NCI-H526 (cell line): ENCODE measurements at places on chromosomes 12 and 14.

DNA sequence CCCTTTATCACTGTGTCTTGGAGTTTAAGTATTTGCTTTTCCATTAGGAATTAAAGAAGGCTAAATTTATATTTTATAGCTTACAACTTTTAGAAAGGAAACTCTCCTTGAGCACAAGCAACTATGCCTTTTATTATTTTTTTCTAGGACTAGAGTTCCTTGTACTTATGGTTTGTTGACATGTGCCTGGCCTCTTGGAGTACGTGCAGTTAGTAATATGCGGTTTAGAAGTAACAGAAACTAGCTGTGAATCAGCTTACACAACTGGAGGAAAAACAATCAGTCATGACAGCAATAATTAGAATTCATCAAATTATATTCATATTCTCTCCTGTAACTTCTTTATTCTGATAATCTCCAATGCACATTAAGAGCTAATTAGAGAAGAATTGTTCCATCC is 428.7 kb downstream of the AEBP2 start:
- DNase-seq = no peak

GRCh38 chr12:18224745-18225144 is 36.6 kb upstream of the PIK3C2G start:
- peak; percentile 36 for DNase-seq

GRCh38 chr12:130162745-130163460 is 639 bp downstream of the FZD10 start:
- no peak for DNase-seq

DNA sequence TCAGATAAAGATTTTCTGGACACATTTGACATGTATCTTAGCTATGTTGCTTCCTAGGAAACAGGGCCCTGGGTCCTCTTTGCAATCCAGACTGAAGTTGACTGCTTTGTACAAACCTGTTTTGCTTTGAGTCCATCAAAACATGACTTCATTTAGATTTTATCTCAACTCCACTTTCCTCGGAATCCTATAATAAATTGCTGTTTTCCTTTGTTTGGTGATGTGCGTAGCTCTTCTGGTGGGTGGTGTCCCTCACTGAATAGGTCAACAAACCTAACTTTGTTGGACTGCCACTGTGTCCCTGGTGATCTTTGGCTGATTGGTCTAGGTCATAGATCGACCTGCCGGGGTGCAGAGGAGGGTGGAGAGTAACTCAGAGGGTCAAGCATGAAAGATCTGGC is 735 bp upstream of the P2RX7 start:
- no peak for DNase-seq

- no peak for DNase-seq
These were observed 13.1 kb upstream of the ITGA5 start for GRCh38 chr12:54431911-54432814.

DNA sequence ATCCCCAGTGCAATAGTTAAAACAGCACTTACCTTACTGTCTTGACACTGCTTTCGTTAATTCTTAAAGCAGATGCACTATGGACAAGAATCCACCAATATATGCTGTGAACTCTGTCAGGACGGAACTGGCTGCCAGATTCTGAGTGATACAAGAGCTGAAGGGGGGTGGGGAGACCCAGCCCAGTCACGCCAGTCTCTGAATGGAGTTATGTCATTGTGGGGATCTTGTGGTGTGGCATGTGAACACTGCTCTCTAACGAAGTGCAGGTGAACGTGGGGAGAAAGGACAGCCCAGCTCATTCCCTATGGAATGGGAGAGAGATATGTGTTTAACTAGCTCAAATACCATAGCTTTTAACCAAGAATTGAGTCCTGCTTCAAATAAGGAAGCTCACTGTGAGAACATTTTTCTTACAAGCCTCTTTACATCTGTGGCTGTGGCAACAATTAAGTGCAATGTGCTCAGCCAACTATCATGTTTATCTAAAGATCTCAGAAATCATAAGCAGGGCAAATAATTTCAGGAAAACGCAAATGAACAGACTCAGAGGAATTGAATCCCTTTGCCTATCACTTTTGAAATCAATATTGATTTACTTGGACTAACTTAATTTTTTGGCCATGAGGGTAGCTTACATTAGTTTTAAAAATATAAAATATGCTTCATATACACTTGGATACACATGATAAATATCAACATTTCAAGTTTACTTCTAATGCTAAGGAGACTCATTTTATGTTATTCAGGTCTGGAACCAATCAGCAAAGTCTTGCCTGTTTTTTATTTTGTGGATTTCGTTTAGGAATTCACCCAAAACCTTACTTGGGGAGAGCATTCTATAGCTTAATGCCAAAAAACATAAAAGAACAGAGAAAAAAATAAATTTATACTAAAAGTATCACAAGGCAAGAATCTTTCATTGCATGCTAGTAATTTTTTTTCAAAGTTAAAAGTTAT is at the start of gene LUM:
Gene LUM (minus strand): TSS at position 129 of the 960 bp plus-strand sequence. CDS start 2,515 bp downstream, outside the sequence.
- DNase-seq = peak; percentile 37

DNA sequence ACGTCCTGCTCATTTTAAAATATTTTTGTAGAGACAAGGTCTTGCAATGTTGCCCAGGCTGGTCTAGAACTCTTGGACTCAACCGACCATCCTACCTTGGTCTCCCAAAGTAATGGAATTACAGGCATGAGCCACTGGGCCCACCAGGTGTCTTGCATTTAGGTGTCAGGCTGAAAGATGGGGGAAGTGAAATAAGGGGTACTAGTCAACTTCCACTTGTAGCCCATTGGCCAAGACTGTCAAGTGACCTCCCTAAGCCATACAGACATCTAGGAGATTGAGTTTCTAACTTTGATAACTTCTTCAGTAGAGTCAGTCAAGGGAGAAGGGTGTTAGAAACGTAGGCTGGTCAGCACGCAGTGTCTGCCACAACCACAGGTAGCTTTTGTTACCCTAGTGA is 32.0 kb downstream of the ARF6 start:
- no peak for DNase-seq

DNA sequence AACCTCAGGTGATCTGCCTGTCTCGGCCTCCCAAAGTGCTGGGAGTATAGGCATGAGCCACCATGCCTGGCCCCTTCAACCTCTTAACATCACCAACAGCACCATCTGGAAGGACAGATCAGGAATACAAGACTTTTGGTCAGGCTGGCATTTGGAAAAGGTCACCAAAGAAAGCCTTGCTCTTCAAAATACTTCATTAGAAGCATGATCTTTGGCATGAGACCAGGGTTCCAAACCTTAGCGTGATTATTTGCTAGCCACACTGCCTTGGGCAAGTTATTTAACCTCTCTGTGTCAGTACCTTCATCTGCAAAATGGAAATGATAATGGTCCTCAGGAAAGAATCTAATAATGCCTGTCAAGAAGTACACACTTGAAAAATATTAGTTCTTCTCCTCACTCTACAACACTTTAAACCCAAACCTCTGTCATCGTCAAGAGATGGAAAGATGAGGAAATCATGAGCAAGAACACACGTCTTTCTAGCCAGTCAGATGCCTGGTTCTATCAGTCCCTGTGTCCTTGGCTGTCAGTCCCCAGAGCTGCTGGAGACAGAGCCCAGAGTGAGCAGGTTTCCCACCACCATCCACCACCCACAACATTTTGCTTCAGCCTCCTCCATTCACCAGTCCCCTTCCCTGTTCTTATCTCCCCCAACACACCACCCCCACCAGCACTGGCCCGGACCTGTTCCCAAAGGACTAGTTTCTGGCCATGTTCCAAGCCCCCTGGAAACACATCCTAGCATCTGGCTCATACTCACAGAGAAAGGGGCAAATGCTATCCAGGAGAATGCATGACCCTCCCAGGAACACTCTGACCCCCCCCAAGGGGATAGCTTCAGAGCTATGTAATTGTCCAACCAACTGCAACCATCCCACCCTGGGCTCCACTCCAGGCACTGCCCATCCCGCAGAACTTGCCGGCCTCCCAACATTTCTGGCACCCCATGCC is 2.0 kb downstream of the ADCY6 start:
- no peak for DNase-seq

GRCh38 chr12:103912069-103912468 is 18.1 kb upstream of the HSP90B1 start:
- no peak for DNase-seq

DNA sequence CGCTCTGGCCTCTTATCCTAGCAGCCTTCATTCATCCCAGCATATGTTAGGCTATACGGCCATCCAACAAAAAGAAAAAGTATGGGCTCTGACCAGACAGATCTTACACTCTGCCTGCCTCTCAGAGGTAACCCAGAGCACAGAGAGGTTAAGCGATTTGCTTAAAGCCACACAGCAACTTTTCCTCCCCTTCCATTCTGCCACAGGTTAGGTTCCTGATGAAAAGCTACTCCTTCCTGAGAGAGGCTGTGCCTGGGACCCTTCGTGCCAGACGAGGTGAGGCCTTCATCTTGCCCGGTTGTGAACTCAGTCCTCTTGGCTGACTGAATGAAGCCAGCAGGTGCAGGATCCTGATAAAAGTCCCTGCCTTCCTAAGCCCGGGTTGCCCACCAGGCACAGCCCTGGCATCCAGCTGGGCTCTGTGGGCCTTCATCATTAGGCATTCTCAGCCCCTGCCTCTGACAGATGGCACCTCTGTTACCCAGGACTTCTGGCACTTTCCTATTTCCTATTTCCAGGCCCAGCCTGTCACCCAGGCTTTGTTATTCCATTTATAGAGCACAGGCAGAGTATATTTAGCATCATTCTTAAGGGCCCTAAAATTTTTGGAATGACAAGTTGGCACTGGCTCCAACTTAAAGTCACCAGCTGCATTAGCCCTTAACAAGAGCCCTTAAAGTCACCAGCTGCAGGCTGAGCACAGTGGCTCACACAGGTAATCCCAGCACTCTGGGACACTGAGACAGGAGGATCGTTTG is 12.8 kb downstream of the SOAT2 start:
- DNase-seq = no peak

DNA sequence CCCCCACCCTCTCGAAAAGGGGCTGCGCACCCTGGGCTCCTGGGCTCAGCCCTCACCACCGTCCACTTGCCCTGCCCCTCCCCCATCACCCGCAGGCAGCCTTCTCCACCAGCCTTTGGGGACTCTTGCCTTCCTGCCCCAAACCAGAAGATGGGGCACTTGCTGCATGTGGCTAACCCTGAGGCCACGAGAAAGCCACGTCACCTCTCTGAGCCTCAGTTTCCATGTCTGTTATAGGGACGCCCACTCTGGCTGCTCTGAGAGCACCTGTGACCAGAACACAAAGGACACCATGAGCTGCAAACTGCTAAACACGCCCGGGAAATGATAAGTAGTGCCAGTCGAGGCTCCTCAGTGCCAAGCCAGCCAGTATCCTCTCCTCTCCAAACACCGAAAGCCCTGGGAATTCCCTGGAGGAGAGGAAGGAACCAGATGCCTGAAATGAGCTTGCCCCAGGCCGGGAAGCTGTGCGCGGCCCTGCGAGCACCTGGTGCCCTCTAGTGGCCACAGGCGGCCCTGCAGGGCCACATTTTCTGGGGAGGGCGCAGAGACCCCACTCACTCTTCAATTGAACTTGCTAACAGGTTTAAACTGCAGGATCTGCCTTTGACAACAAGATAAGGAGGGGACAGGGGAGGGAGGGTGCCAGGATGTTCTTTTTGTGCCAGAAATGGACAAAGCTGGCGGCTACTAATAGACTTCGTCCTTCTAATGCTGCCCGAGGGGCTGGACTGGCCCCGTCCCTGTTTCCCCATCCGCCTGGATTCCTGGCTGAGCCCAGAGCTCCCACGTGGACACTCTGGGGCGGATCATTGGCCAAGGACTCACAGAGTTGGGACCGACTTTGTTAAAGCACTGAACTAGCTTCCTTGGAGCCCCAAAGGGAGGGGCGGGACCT is 10.2 kb upstream of the SERPINA9 start:
- DNase-seq = peak; percentile 81

GRCh38 chr12:62933602-62934238 is 1.2 kb downstream of the PPM1H start:
- DNase-seq = peak; percentile 76

- DNase-seq = no peak
These were observed 28.8 kb downstream of the SENP1 start for GRCh38 chr12:48077111-48077510.

DNA sequence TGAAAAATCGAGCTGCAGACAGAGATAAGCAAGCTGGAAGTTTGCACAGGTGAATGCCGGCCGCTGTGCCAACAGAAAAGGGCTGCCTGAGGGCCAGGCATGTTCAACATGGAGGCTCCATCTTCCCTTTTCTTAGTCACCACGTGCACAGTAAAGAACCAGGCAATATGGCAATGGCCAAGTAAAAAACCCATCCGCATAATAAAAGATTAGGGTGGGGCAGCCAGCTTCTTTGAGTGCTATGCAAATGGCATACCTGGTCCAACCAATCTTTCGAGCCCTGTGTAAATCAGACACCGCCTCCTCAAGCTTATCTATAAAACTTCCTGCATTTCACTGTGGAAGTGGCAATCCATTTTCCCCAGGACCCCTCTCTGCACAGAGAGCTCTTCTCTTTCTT is 16.7 kb downstream of the PNP start:
- no peak for DNase-seq

- DNase-seq = no peak
These were observed 687 bp downstream of the IFFO1 start for GRCh38 chr12:6555018-6555691.

- no peak for DNase-seq
These were observed 3.6 kb downstream of the RIMBP2 start for GRCh38 chr12:130712346-130713065.

GRCh38 chr12:108855284-108856169 is 1.9 kb downstream of the SSH1 start:
- no peak for DNase-seq

GRCh38 chr12:943051-943450 is 6.4 kb downstream of the RAD52 start:
- DNase-seq = no peak

DNA sequence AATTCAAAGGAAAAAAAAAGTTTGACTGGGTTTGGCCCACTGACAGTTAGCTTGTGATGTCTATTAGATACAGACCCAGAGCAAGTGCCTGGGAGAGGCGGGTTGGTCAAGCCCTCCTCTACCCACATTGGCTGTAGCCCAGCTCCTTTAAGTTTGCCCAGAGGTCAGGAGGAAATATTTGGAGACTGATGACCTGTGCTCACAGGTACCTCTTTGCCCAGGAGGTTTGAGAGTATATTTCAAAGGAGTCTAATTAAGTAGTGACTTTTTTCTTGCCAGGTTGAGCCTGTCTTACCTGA is 21.8 kb upstream of the PDE1B start:
- no peak for DNase-seq

GRCh38 chr14:75689012-75689411 is 28.0 kb downstream of the TTLL5 start:
- no peak for DNase-seq

- DNase-seq = peak; percentile 64
These were observed at the start of gene RASAL1 for GRCh38 chr12:113135178-113136127. TSS of gene RASAL1 (minus strand) at chr12:113135761. CDS start at chr12:113135462, 299 bp downstream.

GRCh38 chr12:115096588-115097397 is 412.8 kb upstream of the TBX3 start:
- no peak for DNase-seq

- no peak for DNase-seq
These were observed 23.2 kb upstream of the CCNT1 start for GRCh38 chr12:48739618-48740269.
